ENCODE measurements at places on chromosomes 4 and X.
A peak's percentile ranks its signal among the peaks of the same experiment; 100 is the strongest.

DNA sequence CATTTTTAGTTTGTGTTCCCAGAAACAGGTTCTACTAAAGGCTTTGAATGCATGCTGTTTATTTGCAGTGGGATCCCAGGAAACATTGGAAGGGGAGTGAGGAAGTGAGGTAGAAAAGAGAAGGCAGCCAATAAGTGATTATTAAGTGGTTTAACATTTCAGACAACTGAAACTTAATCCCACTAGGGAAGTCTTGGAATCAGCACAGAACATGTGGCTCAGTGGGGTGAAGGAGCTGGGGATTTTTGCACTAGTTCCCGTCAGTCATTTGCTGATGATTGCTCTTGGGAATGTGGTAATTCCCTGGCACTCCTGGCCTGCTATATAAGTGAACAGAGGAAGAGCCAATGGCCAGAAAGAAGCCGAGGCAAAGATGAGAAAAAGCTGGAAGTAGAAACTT lies 1053.0 kb upstream of the IGFBP7 start:
- DNase-seq, result no peak

DNA sequence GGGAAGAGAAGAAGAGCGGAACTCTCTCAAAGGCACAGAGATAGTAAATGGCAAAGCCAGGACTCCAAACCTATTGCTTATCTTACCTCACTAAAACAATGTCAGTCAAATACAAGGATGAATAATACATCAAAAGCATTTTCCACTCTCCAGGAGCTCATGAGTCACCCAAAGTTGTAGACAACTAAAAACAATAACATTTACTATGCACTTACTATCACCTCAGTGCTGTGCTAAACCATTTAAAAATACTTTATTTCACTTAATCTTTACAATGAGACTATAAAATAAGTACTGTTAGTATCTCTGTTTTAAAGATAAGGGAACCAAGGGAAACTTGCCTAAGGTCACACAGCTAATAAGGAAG lies 163.2 kb upstream of the SPANXC start:
- DNase-seq, result no peak

DNA sequence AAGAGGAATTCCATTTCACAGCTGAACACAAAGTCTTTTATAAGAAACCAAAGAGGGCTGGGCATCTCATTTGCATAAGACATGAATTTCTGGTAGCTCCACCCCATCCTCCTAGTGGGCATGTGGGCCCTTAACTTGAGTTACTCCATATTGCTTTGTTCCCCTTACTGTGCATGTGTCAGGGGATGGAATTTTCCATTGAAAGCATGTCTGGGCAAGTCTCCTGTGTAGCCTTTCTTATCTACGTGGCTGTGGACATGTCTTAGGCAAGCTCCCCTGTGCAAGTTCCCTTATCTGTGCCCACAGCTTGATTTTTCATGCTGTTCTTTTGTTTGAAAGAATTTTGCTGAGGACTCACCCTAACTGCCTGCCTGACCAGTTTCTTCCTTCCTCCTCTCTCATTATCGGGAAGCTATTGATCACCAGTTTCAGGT lies 123.5 kb upstream of the JADE1 start:
- no peak for DNase-seq

- DNase-seq, result no peak
Measured at GRCh38 chrX:67693928-67694327, 150.1 kb downstream of the AR start.

DNA sequence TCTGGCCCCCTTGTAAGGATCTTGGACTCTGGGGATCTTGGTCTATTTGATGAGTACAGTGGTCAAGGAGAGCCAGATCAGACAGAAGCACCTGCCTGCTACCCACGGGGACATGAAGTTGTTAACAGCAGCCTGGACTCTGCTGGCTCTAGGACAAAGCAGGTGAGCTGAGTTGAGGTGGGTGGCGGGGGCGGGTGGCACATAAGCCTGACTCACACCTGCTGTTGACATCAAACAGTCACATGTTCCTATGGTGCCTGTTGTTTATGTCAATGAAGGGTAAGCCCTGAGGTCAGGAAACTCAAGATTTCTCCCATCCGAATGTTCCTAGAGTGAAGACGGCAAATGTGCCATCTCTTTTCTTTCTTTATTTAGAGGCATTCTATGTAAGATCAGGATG lies 50.1 kb upstream of the CLNK start:
- DNase-seq, result no peak

GRCh38 chr4:23235628-23236390 lies 543.1 kb downstream of the GBA3 start:
- DNase-seq, result no peak

- no peak for DNase-seq
Measured at GRCh38 chr4:88211473-88212252, 53.2 kb upstream of the ABCG2 start.

DNA sequence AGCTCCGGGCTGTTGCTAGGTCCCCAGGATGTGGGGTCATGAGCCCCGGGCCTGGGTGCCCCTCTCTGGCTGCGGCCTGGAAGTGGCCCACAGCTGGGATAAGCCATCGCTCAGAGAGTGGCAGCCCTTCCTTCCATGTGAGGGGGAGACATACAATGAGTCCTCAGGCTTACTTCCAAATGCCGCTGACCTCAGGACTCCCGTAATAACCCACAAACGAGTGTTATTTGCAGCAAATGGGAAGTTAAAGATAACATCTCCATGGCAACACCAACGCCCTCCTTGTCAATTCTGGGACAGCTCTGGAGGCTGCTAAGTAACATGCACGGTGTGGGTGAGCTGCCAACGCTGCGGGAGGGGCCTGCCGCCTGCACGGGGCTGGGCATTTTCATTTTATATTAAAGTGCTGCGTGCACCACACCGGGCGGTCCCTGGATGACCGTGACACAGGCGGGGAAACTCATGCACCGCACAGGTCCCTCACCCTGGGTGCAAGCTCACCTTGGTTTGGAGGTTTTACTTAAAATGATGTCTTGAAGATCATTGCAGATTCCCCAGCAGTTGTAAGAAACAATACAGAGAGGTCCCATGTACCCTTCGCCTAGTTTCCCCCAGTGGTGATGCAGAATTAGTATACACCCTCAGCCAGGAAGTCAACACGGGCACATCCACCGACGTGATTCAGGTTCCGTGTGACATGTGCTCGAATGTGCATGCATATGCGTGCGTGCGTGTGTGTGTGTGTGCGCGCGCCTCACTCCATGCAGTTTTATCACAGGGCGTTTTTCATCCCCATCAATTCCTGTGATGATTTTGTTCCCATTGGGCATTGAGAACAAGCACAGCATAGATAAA lies 79.4 kb downstream of the ABLIM2 start:
- DNase-seq, result no peak

DNA sequence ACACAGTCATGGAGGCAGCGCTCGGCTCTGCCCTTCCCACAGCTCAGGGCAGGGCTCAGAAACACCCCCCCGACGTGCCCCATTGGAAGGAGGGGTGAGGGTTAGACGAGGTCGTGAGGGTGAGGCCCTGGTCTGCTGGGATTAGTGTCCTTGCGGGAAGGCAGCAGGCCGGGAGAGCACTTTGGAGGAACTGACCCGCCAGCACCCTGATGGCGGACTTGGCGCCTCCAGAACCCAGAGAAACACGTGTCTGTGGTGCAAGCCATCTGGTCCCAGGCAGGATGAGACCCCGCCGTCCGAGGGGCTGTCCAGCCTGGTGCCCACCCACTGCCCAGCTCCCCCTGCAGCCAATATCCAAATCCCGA lies 26.3 kb downstream of the TACC3 start:
- no peak for DNase-seq

DNA sequence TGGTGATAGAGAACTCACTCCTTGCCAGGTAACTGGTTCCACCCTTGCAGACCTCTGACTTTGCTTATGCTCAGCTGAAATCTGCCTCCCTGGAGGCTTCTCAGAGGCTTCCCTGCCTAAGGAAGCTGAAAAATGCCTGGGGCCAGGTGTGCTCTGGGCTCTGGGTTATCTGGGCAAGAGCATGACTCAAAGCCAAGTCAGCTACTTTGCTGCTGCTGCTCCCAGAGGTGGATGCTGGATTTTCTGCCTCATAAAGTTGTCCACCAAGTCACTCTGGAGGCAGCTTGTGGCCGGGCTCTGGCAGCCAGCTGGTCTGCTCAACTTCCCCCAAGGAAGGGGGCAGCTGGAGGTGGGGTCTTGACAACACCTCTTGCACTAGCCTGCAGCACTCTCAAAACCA lies 132.7 kb downstream of the PJA1 start:
- no peak for DNase-seq

GRCh38 chr4:109315818-109316217 lies 13.4 kb upstream of the COL25A1 start:
- DNase-seq, result no peak

GRCh38 chrX:140715787-140716186 lies 6.2 kb downstream of the LINC00632 start:
- DNase-seq, result no peak

GRCh38 chrX:38805432-38806389 lies 4.5 kb downstream of the MID1IP1 start:
- no peak for DNase-seq

- DNase-seq, result no peak
Measured at GRCh38 chrX:45781901-45782553, 581.4 kb upstream of the DIPK2B start.

- DNase-seq, result peak; percentile 93
Measured at GRCh38 chrX:46551494-46552128, 6.4 kb upstream of the ZNF674 start.

DNA sequence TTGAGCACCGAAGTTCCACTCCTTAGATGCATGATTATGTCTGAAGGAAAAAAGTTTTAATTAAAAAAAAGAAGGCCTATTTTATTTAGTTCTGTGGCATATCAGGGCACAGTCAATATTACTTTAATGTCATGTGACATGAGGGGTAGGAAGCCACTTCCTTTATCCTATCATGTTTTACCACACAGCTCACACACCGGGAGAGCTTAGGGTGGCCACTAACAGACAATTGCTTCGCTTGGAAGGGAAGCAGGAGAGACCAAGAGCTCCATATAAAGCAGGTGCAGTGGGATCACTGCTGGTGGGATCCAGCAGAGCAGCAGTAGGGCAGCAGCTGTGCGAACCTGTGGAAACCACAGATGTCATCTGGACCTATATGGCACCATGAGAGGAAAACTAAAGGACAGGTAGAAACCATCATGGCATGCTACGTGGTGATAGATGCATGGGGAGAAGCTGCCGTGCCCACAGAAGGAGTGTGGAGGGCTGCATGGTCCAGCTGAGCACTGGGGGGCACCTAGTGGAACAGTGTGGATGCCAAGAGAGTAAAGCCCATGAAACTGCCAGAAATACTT lies 52.0 kb downstream of the DTHD1 start:
- DNase-seq, result no peak

DNA sequence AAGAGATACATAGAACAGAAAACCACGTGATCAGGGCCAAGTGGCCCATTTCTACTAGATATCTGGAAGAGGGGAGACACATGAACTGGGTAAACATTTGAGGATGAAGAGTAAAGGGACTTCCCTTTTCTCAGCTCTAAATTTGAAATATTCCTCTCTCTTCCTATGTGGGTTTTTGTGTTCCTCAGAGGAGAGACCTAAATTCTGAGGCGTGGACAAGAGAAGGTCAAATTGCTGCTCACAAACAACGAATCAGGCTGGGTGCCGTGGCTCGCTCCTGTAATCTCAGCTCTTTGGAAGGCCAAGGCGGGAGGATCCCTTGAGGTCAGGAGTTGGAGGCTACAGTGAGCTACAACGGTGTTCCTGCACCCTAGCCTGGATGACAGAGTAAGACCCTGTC lies 216.0 kb downstream of the PTTG2 start:
- DNase-seq, result no peak

DNA sequence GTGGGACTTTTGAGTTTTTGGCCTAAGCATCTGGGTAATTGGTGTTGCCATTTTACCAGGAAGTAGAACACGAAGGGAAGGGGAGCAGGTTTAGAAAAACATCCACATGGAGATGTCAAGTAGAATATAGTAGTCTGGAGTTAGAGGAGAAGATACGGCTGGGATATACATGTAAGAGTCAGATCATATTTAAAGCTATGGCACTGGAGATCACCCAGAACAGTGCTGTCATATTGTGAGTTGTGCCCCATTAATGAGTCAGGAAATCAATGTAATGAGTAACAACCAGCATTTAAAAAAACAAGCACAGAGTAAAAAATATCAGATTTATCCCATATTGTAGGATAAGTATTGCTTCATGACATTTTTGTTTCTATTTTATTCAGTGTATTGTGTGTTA lies 4.2 kb downstream of the GSTCD start:
- no peak for DNase-seq

DNA sequence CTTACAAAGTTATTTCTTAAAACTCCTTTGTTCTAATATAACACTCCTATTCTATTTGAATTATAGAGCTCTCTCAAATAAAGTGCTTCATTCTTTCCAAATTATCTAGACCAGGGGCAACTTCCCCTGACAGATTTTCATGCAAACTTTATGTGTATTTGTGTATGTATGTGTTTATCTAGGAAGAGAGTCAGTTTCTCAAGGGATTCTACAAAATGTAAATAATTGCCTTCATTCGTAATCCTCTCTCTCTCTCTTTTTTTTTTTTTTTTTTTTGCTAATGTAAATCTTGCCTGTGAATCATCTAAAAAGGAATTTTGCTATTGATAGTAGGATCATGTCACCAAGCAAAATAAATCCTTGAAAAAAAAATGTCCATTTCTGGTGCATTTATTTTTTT lies 38.9 kb upstream of the RBPJ start:
- no peak for DNase-seq

DNA sequence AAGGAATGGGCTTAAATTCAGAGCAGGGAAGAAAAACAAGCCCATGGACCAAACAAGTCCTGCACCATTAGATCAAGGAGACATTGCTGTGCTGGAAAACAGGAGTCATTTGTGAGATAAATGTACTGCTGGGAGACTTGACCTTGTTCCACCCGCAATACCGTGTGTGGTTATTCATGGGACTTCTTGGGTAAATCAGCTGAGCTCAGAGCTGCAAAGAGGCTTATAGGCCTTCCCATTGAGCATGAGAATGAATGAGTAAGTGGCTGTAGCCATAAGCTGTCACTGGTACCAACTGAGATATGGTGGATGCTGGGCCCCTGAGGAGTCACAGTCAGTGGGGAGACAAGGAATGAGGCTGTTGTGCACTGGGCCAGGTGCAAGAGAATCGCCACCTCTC lies 2.3 kb upstream of the CYTL1 start:
- no peak for DNase-seq

DNA sequence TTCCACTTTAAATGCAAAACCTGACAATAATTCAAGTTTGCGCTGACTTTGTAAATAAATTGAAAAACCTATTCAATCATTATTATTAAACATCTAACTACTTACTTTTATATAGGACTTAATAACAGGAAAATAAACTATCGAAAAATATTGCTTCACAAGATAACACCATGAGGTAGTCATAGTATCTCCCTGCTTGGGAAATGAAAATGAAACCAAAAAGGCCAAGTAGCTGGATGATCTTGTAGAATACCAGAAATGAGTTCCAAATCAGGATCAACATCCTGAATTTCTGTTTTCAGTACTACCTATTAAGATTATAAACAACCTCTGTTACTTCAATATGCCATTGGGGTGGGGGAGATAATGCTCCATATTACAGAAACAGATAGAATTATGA lies 58.9 kb downstream of the CHIC2 start:
- no peak for DNase-seq

DNA sequence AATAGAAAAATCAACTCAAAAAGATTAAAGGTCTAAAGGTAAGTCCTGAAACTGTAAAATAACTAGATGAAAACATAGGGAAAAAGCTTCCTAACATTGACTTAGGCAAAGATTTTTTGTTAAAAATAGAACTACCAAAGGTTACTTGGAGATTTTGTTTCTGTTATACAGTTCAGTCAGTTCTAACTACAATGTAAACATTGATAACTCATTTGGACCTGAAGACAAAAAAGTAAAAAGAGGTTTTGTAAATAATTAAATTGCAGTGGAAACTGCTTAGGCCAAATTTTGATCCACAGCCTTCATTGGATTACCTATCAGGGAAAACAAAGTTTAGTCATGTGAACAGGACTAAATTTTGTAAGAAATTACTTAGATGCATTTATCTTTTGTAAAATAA lies 101.8 kb downstream of the SLITRK2 start:
- no peak for DNase-seq

Data from iPS DF 19.7 (cell line).